Cardiac muscle cell (in vitro differentiated cells and primary cell): ENCODE measurements at places on chromosomes 2 and 18.

DNA sequence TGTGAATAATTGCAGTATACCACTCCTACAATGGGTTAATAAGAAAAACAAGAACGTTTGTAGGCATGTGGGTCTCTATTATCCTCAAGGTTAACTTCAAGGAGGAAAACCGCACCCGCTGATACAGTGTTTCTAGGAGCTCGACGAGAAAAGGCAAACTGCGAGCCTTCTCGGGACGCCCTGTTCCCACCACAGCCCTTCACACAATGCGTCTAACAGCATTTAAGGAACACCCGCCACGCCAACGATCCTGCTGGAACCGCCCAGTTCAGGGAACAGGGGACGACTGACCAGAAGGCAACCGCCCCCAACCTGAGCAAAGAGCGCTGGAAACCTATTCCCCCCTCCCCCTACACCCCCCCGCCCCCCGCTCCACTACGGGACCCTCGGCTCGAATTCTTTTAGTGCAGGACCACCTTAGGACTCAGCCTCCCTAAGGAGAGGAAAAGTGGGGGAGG lies 710 bp upstream of the TMSB10 start:
- peak; percentile 66 for DNase-seq

GRCh38 chr18:11884396-11885030 lies 23.6 kb downstream of the MPPE1 start:
- DNase-seq: no peak

DNA sequence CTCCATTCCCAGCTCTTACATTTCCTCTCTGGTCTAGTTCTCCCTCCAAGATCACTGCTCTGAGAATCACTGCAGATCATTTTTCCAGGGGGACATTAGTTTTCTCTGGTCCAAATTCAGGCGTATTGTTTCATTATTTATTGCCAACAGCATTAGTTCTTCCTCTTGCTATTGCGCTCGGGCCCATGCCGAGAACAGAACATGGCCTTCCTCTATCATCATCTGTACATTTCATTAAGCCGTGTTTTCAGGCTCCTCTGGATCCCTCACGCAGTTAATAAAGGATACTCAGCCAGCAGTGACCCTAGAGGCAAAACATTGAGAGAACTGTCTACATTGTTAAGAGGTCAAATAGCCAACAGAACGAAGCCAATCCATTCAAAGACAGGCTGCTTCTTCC lies 63.9 kb downstream of the CCBE1 start:
- DNase-seq: no peak

DNA sequence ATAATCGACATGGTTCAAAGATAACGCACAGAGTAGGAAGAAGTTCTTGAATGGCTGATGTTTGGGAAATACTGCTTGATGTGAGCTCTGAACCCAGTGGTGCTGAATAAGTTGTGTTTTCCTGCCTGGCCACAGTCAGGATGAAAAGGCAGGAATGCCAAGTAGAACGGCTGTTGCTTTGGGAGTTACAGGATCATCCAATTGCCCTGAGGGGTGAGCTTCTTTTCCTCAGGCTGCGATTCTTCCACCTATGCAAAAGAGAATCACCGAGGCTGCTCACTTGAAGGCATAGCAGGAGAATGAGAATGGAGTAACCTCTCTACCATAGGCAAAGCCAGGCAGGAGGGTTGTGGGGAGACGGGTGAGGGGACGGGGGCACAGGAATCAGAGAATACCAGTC lies 14.4 kb upstream of the IGFBP2 start:
- DNase-seq: no peak

GRCh38 chr2:40658941-40659340 lies 207.1 kb upstream of the SLC8A1 start:
- DNase-seq: peak; percentile 74

GRCh38 chr18:21270453-21270852 lies 28.4 kb downstream of the GREB1L start:
- DNase-seq: no peak

DNA sequence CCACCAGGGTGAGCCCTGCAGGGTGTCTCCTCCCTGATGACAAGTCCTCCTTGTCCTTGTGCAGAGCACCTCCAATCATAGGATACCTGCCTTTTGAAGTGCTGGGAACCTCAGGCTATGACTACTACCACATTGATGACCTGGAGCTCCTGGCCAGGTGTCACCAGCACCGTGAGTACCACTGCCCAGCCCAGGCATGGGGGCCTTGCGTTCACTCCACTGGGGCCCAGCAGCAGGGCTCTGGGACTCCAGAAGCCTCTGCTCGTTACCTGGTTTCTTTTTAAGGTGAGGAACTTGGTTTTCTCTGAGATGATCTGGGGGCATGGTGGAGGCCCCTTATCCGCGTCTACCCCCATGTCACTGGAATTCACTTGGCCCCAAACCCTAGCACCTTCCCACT lies 36.5 kb upstream of the RPL31 start:
- no peak for DNase-seq

GRCh38 chr2:113847144-113847543 lies 42.7 kb upstream of the ACTR3 start:
- no peak for DNase-seq

DNA sequence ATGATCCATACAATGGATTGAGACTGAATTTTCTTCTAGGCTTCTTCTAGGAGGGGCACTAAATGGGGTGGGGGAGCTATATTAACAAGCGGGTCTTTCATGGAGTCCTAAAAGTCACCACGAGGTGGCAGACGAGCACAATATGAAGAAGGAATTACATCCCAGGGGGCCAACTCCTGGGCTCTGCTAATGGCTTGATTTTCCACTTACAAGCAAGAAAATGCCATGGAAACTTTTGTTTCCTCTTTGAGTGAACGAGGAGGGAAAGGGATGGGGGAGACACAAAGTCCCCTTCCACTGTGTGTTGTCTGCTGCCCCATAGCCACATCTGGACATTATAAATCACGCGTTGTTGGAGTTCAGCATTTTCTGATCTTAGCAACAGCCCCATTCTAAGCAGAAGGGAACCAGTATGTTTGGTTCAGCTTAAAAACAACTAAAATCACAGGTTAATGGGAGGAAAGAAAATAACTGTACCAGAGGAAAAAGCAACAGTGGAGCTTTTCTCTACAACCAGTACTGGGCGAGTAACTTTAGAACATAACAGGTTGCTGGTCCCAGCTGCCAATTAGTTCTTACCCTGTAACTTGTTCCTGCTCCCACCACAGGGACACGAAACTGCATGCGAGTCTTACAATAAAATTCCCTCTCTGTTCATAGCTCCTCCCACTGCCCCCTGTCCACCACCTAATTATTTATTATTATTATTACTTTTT lies 285.0 kb upstream of the PARD3B start:
- peak; percentile 90 for DNase-seq

- DNase-seq: no peak
Observed at GRCh38 chr2:26610504-26611335, 30.4 kb downstream of the CIB4 start.

- DNase-seq: no peak
Observed at GRCh38 chr2:219944866-219945265, 317.4 kb downstream of the SLC4A3 start.

DNA sequence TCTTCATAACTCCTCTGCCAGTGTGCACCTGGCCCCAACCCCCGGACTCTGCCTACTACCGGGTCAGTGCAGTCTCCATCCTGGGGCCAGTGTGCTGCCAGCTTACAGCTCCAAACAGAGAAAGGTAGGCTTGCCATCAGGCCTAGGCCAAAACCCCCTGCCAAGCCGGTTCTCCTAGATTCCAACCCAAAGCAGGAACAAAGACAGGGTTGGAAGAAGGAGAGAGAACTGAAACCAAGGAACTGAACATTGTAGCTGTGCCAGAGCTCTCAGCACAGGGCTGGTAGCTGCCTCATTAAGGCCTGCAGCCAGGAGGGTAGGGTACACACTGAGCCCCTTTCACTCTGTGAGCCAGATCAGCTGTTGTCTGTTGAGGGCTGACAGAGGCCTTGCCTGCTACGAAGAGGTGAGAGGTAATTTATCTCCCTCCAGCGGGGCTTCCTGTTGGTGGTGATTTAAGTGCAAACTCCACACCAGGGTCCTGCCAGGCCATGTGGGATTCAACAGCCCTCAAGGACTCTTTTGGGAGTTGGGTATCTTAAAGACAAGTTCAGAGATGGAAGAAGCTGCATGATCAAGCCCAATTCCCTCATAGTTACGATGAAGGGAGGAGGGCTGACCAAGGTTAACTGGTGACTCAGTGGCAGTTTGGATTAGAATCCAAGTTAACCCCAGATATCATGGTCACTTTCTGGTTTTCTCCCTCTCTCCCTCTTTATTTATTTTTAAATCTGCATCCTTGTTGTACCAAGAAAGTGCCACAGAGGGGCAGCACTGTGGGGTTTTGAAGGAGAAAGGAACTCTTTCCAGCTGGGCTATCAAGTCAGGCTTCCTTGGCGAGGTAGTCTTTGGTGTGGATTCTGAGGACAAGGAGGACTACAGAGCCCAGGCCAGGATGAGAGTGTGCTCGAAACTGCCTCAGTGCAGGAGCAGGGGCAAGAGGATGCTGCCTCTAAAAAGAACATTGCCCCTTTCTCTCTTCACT lies 48.1 kb downstream of the CYRIA start:
- peak; percentile 63 for DNase-seq

DNA sequence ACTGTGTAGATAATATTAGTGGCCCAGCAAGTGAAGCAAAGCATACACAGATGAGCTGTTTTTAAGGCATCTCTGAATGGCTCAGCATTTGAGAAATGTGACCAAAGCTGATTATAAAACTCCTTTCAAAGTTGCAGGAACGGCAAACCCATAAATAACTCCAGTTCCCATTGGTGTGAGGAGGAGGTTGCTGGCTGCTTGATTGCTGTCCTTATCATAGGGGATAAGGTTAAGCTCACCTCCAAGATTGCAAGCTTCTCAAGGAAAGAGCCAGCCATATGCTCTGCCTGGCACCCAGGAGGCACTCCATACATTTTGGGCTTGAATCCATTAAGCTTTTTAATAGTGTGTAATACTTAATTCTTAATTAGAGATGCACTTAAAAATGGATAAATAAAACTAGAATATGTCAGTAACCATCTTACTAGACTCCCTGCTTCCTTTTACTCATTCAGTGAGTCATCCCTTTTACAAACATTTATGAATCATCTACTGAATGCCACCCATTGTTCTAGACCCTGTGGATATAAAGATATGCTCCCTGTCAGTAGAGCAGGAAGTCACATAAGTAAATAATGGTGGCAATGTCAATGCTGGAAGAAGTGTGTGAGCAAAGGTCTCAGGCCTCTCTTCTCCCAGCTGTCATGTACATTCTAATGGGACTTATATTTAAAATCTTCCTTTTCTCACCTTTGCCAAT lies 99.3 kb downstream of the SPATS2L start:
- DNase-seq: peak; percentile 86

DNA sequence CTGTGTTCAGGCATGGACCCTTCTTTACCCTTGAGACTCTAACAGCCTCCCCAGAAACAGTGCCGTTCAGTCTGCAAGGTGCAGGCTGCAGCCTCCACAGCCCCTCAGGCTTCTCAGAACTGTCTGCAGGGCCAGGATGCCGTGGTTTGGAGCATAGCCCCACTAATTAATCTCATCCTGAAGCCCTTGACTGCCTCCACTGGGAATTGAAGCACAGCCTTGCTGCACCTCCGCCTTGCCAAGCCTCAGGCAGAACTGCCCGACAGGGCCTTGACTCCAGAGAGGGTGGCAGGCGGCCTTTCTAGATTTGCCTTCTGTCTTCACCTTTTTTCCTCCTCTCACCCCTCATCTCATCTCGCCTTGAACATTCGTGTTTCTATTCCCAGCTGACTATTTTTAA lies 119.8 kb downstream of the NRP2 start:
- peak; percentile 13 for DNase-seq

DNA sequence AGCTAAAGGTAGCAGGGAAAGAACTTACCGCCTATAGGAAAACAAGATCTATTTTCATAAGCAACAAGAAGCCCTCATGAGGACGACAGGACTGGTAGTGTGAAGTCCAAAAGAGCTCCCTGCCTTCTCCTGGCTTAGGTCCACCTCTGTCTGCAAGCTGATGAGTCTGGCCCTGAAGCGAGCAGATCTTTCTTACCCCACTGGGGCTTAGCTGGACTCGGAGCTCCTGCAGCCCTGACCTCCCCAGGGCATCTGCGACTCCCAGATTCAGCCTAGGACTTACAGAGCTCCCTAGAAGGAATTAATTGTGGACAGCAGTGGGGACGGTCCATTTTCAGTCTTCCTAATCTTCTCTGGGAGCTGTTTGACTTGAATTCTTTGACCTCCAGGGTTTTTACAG lies 53.7 kb downstream of the MCFD2 start:
- DNase-seq: no peak

DNA sequence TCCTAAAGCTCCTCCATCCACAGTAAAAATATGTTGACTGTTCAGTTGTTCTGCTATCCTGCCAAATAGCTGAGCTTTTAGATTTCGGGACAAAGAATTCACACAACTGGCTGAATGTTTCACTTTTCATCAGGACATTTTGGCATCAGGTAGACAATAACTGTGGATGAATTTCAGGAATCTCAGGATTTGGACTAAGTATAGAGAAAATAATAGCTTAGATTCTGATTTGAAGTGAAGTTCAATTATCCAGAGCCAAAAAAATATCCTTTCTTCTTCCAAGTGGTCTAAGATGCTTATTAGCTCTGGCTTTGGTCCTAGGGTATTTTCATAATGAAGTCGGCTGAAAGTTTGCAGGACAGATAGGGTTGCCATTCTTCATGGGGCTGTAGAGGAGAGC lies 16.1 kb downstream of the KCNE4 start:
- DNase-seq: no peak

GRCh38 chr2:171394164-171394740 lies 39.5 kb downstream of the METTL8 start:
- DNase-seq: no peak

- DNase-seq: peak; percentile 89
Observed at GRCh38 chr2:234003972-234004617, 46.4 kb upstream of the SPP2 start.

- DNase-seq: peak; percentile 69
Observed at GRCh38 chr2:235765181-235765820, 271.5 kb downstream of the AGAP1 start.

GRCh38 chr2:38925982-38926381 lies 36.3 kb downstream of the ARHGEF33 start:
- no peak for DNase-seq

DNA sequence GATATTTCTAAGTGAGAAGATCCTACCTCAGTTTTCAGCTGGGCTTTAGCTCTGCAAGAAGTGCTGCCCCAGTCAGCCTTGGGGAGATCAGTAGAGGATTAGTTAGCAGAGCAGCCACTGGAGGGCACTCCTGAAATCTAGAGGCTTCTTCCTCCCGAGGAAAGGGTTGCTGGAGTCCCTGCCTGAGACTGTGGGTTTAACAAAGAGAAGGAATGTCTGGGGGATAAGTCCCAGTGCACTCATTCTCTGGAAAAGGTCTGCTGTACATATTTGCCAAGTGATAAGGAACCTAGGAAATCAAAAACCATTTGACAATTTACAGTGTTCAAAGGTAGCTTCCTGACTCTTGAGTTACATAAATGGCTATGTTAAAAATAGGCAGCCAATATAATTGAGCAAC lies 207.2 kb downstream of the SLC8A1 start:
- DNase-seq: peak; percentile 71

DNA sequence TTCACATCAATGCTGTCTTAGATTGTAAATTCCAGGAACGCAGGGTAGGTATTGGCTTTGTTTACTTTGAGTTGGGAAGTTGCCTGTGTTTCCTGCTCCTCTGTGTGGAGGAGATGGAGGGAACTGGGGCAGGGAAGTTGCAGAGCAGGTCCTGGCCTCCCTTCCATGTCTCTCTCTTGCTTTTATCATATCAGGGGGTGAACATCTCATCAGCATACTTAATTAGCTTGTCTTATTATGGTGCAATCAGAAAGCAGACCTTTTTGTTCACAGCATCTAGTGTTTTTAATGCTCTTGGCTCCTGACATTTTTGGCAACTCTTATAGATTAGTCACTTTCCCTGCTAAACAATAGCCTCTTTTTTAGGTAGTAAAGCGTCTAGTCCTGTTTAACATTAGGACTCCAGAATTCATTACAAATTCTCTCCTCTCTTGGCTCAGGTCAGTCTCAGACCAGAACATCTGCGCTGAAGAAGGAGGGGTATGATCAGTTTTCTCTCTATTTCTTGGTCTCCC lies 11.5 kb upstream of the DIPK1C start:
- peak; percentile 82 for DNase-seq
